ENCODE measurements at places on chromosomes 2 and 18. TPM values are rescaled to one million over a fixed set of nuclear protein-coding genes. Genes with fewer than 3 reads are reported as not detected.

Gene RAX
- total RNA-seq: not detected

Gene ACADL
- total RNA-seq: not detected

- DNase-seq: no peak
These were observed 239.8 kb downstream of the METTL4 start for GRCh38 chr18:2331491-2331890.

GRCh38 chr2:854460-854859 lies 96.2 kb upstream of the SNTG2 start:
- peak; percentile 48 for DNase-seq

DNA sequence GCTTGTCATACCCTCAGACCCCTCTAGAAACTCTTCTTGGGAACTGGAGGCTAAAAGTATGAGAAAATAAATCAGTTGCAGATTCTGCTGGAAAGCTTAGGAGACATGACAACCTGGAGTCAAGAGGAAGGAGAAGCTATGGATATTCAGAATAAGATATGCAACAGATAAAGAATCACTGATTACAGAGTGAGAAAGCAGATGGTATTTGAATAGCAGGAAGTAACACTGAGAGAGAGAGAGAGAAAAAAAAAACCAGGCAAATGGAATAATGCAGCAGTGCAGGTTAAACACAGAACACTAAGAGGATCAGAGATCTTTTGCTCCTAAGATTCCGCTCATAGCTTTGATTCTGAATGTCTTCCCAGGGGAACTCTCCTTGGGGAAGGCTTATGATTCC lies 1284.1 kb upstream of the NXPH2 start:
- DNase-seq: no peak

GRCh38 chr2:161586517-161587167 lies 37.6 kb upstream of the SLC4A10 start:
- no peak for DNase-seq

- DNase-seq: no peak
These were observed 1695.8 kb upstream of the PIK3C3 start for GRCh38 chr18:40259115-40259835.

GRCh38 chr2:68992933-68993332 lies 18.5 kb downstream of the GKN1 start:
- DNase-seq: no peak

- DNase-seq: no peak
These were observed 30.3 kb upstream of the GPR17 start for GRCh38 chr2:127615511-127616166.

Measured in activated CD8-positive, alpha-beta memory T cell treated with anti-CD3 and anti-CD28 coated beads, Interleukin-2, amount 10 ng/mL, durations not matched to agents 7 days and 5 days (primary cell).